HL-60 (cell line): ENCODE measurements at places on chromosomes 11 and 22.

- no peak for DNase-seq
These were observed 17.3 kb upstream of the CRKL start for GRCh38 chr22:20899827-20900423.

DNA sequence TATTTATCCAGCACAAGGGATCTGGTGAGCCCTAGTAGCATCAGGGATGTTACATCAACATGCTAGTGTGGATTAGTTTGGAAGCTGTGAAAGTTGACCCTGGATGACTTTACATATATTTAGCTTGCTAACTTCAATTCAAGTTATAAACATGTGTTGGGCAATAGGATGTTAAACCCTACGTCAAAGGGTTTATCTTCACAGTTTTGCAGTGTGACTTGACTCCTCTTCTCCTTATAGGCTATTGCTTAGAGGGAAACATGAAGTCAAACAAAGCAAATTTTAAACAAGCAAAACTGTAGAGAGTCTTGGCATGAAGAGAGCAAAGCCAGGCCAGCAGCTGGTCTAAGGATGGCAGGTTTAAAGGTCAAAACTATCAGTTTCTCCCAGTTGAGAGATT is 11.3 kb upstream of the CTSC start:
- DNase-seq: no peak

DNA sequence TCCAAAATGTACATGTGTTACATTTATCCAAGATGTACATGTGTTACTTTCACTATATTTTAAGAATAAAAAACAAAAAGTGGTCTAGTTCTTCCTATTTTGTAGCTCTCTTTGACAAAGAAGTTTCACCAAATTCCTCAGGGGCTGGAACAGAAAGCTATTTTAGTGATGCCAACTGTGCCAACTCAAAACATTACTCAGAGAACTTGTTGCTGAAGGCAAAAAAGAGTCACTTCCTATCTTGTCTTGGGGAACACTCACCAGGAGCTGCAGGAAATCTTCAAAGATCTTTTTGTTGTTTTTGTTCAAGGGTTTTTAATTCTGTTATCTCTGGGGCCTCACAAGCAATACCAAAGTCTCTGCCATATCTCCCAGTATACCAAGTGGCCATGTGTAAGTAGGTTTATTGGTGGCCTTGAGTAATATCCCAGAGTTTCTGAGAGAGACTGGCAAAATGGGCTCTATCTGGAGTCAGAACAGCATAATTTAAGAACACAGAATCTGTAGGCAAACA is 13.6 kb upstream of the EED start:
- no peak for DNase-seq

DNA sequence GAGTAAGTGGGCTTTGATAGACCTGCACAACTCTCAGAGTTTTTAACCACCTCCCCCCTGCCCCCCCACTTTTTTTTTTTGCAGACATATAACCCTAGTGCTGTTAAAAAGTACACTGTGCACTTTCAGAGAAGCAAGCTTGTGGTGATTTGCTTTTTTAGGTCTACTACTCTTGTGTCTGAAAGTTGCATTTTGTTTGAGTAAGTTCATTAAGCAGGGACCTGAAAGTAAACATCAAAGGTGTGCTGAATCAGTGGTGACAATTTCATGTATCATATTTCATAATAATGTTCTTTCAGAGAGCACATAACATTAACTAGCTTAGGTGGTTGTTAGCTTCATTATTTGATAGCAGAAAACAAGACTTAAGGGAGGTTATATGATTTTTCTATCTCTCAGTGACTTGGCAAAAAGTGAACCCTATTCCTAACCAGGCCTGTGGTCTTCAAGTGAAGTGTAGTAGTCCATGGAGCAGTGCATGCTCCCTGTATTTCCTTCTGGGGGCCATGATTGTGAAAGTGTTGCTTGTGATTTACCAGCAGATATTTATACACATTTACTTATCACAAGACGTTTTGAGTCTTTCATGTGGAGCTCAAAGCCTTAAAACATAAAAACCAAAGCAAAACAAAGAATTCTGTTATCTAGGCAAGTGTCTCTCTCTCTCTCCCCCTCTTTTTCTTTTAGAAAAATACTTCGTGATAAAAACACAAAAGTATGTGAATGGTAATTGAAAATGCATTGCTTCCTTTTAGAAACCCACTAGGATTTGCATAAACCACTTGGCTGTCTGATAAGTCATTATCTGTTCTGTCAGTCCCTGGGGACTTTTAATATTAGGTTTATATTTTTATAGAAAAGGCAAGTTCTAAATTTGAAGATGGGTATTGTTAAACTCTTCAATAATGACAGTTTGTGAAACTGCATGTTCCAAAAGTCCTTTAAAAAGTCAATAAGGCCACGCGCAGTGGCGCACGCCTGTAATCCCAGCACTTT is 7.5 kb upstream of the RAG2 start:
- no peak for DNase-seq

DNA sequence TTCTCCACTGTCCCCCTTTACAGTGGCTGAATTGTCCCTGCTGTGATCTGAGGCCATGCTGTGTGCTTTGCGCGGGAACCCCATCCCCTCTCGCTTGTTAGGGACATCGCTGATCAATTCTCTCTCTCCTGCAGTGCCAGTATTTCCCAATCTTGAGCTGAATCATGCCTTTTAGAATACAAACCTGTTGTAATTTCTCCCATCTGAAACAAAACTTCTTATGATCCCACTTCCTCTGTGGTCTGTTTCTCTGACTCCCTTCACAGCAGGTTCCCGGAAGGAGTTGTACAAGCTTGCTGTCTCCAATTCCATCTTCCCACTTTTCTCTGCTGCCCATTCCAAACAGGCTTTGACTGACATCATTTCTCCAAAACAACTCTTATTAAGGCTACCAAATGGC is 16.8 kb downstream of the ADAMTS15 start:
- DNase-seq: peak; percentile 54

DNA sequence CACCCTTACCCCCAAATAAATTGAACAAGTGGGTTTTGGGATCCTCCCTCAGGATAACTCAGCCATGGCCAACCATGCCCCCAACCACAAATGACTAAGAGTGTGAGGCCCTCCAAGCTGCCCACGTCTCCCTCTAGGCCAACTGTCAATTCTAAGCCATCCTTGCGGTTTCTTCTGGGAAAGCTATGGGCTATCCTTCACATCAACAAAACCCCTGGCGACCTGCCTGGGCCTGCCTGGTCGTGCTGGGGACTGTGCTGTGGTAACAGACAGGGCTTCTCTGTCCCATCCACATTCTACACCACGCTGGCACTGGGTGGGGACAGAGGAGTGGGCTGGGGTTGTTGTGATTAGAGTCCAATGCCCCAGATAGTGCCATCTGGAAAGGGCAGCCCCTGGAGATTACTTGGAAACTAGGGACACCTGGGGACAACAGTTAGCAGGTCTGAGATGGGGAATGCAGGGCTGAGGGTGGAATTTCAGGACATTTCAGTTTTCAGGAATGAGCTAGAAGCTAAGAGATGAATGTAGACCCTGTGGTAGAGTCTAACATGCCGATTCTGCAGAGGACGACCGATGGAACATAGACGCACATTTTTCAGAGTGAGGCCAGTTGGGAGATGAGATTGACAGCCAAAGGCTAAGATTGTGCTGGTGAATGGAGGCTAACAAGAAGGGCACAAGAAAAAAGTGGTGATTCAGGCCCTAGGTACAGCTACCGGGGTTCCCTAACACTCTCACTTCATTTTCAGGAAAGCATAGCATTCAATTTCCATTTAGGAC is 131.9 kb downstream of the RASSF10 start:
- DNase-seq: no peak

DNA sequence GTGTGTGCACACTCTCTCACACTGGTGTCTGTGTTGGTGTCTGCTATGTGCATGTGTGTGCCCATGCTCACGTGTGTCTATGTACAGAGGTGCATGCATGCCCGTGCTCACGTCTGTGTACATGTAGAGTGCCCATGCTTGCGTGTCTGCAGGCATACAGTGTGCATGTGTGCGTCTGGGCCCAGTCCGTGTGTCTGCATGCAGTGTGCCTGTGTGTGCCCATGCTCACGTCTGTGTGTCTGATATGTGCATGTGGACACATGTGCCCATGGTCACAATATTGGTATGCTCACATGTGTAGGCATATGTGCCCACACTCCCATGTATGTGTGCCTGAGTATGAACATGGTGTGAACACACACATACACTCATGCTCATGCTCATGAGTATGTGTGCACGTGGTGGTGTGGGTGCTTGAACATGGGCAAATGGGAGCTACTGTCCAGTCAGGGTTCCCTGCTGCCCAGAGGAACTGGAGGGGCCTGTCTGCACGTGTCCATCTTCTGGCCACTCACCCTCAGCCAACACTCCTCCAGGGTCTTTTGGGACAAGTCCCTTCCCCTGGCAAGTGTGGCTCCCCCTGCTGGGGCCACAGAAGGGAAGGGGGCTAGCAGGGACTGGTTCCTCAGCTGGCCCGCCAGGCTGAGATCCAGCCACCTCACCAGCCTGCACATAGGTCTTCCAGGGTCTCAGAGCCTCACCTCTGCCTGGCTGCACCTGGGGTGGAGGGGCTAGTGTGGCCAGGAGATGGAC is 7.3 kb upstream of the TBX1 start:
- DNase-seq: no peak

- DNase-seq: no peak
These were observed 35.3 kb downstream of the IGHMBP2 start for GRCh38 chr11:68938816-68939582.

DNA sequence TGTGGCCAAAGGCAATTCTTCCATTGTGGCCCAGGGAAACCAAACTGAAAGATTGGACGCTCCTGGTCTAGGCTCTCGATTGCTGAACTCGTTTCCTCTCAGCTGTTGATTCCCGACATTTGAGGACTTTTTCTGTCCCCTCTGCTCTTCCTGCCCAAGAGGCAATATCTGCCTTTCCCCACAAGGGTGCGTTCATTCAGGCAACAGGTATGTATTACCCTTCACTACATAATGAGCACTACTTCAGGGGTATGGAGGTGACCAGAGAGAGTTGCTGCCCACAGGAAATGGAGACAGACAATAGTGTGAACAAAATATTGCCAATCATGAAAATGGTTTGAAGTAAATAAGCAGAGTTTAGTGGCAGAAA is 8.2 kb downstream of the PTH start:
- no peak for DNase-seq

GRCh38 chr22:39773976-39774539 is 119.5 kb downstream of the ENTHD1 start:
- DNase-seq: no peak

DNA sequence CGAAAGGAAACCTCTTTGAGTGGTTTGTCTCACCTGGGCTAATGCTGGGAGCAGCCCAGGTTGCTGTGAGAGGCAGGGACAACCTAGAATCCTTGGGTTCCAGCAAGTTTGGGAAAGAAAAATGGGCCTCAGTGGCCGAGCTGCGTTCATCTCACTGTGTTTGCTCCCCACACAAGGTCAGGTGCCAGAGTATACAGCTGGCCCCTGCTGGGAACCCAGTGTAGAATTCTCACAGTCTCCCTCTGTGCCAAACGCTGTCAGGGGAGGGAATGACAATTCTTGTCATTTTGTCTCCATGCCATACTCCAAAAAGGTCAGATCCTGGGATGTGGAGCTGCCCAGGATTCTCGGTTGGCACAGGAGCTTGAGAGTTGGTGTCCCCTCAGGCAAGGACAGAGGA is 4.3 kb downstream of the DGKZ start:
- DNase-seq: no peak

DNA sequence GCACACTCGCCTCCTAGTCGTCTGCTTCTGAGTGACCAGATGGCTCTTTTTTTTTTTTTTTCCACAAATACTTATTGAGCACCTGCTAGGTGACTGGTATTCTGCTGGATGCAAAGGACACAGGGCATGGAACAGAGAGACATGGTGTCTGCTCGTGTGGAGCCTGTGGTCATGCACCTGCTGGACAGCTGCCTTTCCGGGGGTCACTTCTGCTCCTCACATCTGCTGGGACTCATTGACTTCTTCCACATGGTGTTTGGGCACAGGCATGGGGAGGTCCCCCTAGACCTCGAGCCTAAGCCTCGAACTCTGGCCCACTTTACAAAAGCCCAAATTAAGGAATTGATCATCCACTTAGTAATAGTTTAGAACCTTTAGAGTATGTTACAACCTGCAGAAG is 39.5 kb upstream of the EMID1 start:
- DNase-seq: no peak

DNA sequence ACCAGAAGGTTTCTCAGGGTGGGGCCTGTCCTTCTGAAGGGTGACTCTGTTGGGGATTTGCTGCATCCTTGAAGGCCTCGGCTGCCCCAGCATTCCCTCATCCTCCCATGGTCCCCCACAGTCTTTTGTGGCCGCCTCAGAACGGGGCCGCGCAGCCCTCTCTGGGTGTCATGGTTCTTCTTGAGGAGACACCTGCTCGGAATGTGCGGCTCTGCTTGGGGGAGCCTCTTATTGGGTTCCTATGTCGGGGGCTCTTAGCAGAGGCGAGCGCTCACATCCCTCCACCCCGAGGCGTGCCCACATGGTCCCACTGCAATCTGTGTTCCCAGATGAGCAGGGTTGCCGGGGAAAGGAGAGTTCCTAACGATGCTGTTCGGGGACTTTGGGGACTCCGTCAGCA is 1008.4 kb downstream of the BRD1 start:
- DNase-seq: no peak

GRCh38 chr11:15117751-15118150 is 3.0 kb downstream of the INSC start:
- no peak for DNase-seq

- DNase-seq: peak; percentile 47
These were observed 1.3 kb upstream of the NADSYN1 start for GRCh38 chr11:71451596-71452198.

- no peak for DNase-seq
These were observed 1334.0 kb downstream of the TBC1D22A start for GRCh38 chr22:48096411-48096810.
